ENCODE measurements at places on chromosomes 12 and 14.

DNA sequence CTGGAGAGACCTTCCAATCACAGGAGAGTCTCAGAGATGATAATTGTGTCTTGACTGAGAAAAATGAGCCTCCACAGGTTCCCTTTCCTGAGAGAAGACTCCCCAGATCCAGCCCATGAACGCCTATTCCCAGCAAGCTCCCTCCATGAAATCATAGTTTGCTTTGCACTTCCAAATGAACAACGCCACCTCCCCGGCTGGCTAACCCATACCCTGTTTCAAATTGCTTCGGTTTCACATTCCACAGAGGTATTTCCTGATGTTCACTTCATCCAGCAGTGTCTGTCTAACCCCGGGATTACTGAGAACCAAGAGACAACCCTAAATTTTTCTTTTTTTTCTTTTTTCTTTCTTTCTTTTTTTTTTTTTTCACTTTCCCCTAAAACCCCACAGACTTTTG is 124.1 kb upstream of the RFLNA start:
- ATAC-seq, result no peak

DNA sequence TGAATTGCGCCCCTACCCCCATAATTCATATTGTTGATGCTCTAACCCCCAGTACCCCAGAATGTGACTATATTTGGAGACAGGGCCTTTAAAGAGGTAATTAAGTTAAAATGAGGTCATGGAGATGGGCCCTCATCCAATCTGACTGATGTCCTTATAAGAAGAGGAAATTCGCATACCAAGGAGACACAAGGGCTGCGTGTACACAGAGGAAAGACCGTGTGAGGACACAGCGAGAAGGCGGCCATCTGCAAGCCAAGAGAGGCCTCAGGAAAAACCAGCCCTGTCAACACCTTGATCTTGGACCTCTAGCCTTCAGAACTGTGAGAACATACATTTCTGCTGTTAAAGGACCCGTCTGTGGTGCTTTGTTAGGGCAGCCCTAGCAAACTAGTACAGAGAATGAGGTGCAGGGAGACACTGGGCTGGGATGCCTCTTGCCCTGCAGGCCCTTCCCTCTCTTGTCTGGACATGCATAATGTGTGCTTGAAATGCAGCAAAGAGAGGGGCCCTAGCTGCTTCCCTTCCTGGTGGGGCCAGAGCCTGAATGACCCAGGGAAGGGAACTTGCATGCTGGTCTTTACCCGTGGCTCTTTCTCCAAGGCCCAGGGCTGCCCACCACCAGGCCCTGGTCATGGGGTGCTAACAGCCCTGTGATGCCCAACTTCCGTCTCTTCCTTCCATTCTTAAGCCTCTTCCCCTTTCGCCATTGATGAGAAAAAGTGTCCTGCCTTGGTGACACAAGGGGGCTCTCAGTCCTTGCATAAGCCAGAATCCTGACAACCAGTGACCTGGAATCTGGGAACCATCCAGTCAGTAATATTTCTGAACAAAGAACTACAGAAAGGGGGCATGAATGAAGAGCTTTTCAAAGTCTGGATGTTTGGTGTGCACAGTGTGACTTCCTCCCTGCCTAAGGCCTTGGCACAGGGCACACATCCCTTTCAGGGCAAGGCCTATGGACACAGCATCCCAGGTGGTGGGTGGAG is 50.0 kb upstream of the GPATCH2L start:
- no peak for ATAC-seq

GRCh38 chr12:2528001-2528400 is 266.8 kb upstream of the FKBP4 start:
- no peak for ATAC-seq

GRCh38 chr14:68511129-68512047 is 281.5 kb downstream of the ZFP36L1 start:
- no peak for ATAC-seq

DNA sequence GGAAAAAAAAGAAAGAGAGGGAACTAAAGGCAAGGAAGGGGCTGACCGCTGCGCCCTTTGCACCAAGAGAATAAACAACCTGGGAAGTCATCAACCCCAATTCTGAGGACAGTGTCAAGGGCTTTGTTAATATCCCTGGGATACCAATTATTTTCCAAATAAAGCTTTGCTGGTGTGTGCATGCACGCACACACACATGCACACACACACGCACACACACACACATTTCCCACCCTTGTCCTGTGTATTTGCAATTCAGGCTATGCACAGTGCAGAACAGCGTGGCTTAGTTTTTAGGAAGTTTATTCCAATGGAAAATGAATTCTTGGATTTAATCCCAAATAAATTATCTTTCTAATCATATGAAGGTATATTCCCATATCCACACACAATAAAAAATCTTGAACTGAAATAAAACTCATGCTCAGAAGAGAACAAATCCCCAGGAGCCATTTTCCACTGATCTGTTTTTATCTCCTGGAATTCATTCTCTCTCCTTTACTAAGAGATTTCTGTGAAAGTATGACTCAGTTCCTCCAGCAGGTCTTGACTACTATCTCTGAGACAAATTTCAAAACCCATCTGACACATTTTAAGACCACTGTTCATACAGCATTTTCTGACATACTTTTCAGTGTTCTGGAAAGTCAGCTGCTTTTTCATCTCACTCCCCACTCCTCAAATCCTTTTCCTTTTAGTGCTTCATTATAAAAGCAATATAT is 334.4 kb upstream of the ATP2B1 start:
- no peak for ATAC-seq

- peak; percentile 94 for ATAC-seq
These were observed 60.0 kb downstream of the DDX51 start for GRCh38 chr12:132083941-132084620.

DNA sequence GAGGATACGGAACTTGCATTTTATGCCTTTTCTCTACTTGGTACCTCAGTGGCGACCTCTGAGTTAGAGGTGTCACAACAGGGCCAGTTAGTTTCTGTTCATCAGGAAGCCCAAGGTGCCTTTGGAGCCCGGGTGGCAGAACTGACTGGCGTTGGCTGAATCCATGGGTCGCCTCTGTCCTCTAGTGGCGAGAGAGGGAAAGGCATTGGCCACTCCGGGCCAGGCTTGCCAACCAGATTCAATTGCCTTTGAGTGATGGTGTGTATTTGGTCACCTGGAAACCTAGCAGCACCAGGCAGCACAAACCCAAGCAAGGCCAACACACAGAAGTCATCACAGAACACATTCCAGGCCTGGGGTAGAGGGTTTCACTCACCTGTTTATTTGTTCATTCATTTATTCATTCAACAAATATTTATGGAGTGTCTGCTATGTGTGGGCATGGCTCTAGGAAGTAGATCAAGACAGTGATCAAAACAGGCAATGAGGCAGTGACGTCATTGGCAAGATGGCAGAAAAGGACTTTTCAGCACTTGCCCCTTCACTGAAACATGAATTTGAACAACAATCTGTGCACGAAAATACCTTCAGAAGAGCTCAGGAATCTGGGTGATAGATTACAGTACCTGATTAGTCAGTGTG is 40.5 kb upstream of the KCNA5 start:
- ATAC-seq, result peak; percentile 78

DNA sequence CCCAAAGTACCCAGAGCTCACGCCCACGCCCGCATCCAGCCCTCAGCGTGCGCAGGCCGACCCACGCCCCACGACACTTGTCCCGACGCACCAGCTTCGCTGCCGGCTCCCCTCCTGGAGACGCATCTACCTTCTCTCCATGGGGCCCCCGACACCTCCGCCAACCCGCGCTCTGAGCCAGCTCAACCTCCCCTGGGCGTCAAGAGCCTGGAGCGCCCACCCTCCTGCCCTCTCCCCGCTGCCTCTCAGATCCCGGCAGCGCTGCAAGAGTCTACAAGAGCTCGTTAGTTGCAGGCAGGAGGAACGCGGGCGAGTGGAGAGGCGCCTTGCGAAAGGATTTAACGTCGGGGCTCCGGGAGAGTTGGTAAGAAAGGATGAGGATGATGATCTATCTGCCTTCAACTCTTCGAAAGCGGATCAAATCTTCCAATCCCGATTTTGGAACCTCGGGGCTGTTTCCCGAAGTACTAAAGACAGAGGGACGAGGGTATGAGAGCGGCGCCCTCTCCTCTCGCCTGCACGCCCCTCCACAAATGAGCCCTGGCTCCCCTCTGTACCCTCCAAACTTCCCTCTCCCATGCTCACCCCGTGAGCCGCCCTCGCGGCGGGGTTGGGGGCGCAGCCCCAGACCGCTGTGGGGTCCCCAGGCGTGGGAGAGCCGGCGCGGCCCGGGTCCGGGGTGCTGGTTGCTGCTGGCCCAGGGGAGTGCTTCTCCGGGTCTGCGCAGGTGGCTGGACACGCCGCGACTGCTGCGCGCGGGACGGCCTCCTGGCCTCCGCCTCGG is 979 bp downstream of the LTBP2 start:
- ATAC-seq, result no peak

- ATAC-seq, result no peak
These were observed 91.3 kb downstream of the DUSP6 start for GRCh38 chr12:89260841-89261637.

- no peak for ATAC-seq
These were observed 38.7 kb downstream of the SLC6A12 start for GRCh38 chr12:175250-175649.

GRCh38 chr12:120917748-120918147 is 13.6 kb upstream of the SPPL3 start:
- ATAC-seq, result no peak

- no peak for ATAC-seq
These were observed 43.7 kb upstream of the RFLNA start for GRCh38 chr12:124251186-124251585.

GRCh38 chr12:123645878-123646277 is 12.2 kb downstream of the GTF2H3 start:
- no peak for ATAC-seq

GRCh38 chr12:13177906-13178305 is 18.6 kb upstream of the EMP1 start:
- no peak for ATAC-seq

DNA sequence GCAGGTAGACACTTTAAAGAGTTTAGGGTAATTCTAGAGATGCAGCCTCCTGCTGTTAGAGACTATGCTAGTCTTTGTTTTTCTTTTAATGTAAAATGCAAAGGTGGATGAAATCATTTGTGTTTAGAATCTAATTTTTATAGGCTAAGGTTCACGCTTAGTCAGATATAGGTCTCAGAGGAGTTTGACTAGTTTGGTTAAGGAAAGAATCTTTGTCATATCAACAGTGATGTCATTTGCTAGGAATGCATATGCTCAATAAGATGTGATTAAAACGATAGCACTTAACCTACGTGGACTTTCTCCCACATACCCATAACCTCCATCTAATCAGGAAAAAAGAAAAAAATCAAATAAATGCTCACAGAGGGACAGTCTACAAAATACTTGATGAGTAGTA is 859.3 kb upstream of the ATXN7L3B start:
- ATAC-seq, result no peak

DNA sequence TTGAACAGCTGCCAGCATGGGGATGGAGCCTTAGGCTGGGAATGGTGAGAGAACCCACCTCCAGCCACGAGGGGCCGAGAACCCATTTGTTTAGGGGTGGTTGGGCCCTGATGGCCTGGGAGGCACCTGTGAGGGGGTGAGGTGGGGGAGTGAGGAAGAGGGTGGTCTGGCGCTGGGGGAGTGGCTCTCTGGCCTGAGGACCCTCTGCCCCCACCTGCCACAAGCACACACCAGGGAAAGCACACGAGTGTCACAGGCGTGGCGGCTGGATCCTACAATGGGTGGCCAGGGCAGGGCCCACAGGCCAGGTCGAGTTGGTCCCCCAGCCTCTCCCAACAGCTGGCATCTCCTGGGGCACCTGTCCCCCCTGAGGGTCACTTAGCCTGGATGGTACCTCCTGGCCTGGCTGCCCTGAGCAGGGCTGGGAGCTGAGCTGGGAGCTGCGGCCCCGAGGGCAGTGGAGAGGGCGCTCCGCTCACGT is 340.5 kb downstream of the TMEM121 start:
- ATAC-seq, result no peak

DNA sequence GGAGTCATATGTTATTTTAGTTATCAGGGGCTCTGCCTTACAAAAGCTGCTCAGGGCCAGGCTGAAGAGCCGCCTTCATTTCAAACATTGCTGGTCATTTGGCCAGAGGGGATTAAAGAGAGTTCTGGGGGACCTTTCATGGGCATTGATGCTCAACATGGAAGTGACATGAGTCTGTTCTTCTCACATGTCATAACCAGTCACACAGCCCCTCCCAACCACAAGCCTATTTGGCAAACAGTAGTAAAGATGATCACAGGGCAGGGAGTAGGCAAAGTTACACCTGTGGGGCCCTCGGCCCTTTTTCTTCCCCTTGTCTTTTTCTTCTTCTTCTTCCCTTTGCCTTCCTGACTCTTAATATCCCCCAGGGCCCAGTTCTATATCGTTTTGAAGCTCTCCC is 33.3 kb downstream of the CFAP54 start:
- ATAC-seq, result no peak

GRCh38 chr12:122909442-122910288 is 13.7 kb upstream of the VPS37B start:
- ATAC-seq, result no peak

GRCh38 chr12:14883686-14884085 is 2.0 kb downstream of the MGP start:
- no peak for ATAC-seq

GRCh38 chr12:6533923-6534694 is at the start of gene GAPDH:
Gene GAPDH (plus strand): TSS chr12:6534517. CDS start chr12:6534833, 316 bp downstream.
- peak; percentile 85 for ATAC-seq
